ENCODE measurements at places on chromosomes 16 and 17.

- DNase-seq, result no peak
These were observed 135.4 kb upstream of the CHMP6 start for GRCh38 chr17:80855948-80856862.

- DNase-seq, result no peak
These were observed 1.5 kb upstream of the SRCAP start for GRCh38 chr16:30697264-30698138.

DNA sequence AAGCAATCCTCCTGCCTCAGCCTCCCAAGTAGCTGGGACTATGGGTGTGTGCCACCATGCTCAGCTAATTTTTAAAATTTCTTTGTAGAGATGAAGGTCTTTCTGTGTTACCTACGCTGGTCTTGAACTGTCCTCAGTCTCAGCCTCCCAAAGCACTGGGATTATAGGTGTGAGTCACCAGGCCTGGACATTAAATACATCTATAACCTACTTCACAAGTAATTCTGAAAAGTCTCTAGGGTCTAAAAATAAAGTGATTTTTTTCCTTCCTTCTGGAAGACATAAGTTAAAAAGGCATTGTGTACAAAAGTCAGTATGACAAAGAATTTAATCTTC is 118.3 kb downstream of the PARN start:
- no peak for DNase-seq

- DNase-seq, result no peak
These were observed 22.6 kb upstream of the HOXB13 start for GRCh38 chr17:48751172-48751571.

GRCh38 chr16:23185656-23186055 is 3.1 kb downstream of the SCNN1G start:
- DNase-seq, result no peak

DNA sequence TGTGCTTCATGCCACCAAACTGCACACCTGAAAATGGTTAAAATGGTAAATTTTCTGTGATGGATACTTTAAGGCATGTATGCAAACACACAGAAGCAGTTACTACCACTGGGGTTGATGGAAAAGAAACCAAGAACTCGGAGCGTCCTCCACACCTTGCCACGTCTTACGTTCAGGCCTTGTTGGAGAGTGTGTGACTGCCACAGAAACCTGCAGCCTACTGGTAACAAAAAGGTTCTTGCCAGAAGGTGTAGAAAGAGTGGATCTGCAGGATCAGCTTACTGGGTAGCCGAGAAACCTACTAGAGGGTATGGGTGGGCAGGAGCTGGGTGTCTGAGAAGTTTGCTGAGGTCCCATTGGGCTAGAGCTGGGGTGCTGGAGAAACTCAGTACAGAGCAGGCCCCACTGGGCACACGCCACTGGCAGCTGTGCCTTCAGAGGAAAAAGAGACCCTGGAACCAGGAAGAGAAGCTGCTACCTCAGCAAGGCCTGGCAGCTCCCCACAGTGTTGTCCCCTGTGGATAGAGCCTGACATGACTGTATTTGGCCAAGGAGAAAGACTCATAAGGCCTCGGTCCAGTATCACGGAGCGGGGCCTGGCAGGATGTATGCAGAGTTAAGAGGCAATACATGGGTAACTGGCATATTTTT is 204.6 kb downstream of the SEC14L1 start:
- no peak for DNase-seq

- no peak for DNase-seq
These were observed 213.4 kb downstream of the SLC39A11 start for GRCh38 chr17:72878975-72879660.

GRCh38 chr17:38591759-38592241 is 14.0 kb downstream of the SRCIN1 start:
- no peak for DNase-seq

GRCh38 chr17:7435676-7436555 is 681 bp downstream of the TMEM102 start:
- DNase-seq, result no peak

DNA sequence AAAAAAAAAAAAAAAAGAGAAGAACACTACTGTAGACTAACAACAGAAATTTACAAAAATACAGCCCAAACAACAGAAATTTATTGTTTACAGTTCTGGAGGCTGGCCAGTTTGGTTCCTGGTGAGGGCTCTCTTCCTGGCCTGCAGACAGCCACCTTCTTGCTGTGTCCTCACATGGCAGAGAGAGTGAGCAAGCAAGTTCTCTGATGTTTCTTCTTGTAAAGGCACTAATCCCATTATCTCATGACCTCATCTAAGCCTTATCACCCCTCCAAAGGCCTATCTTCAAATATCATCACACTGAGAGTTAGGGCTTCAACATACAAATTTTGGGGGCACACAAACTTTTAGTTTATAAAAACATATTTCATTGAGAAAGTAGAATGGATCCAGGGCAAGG is 7.3 kb downstream of the ARSG start:
- DNase-seq, result no peak

- DNase-seq, result no peak
These were observed 7.6 kb downstream of the RCVRN start for GRCh38 chr17:9897372-9897968.

- no peak for DNase-seq
These were observed 23.5 kb downstream of the TADA2A start for GRCh38 chr17:37430051-37430627.

GRCh38 chr17:78127239-78127887 is 1.2 kb downstream of the TMC6 start:
- no peak for DNase-seq

GRCh38 chr16:80610481-80611156 is 69.8 kb downstream of the DYNLRB2 start:
- no peak for DNase-seq

- no peak for DNase-seq
These were observed 14.4 kb downstream of the DNAJC7 start for GRCh38 chr17:42002792-42003301.

DNA sequence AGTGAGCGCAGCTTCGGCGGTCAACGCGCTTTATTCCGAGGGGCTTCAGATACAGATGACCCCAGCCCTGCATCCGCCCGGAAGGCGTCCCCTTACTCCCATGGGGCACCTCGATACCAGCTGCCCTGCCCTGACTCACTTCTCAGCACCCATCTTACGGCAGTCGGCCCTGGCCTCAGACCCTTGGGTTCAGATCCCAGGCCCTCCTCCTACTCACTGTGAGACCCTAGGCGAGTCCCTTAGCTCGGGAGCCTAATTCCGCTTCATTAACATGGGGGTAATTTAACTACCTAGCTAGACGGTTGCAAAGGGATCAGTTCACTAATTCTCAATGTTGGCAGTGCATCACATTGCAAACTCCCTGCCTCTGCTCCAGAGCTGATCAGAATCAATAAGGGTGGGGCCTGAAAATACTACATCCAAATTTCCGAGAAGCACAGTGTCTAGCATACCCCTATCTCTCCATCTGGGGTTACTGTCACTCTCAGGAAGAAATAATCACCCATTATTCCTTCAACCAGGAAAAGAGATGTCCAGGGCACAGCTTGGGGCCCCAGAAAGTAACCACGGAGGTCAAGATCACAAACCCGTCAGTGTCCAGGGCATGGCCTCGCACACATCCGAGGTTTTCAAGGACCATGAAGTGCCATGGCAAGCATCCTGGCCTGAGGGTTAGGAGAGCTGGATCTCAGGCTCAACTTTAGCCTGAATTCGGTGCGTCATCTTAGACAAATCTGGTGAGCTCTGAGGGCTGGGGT is 415 bp upstream of the FLOT2 start:
- no peak for DNase-seq

- DNase-seq, result no peak
These were observed 137.5 kb downstream of the SOCS1 start for GRCh38 chr16:11118479-11118878.

GRCh38 chr16:11950388-11950787 is 8.5 kb upstream of the NPIPB2 start:
- no peak for DNase-seq

DNA sequence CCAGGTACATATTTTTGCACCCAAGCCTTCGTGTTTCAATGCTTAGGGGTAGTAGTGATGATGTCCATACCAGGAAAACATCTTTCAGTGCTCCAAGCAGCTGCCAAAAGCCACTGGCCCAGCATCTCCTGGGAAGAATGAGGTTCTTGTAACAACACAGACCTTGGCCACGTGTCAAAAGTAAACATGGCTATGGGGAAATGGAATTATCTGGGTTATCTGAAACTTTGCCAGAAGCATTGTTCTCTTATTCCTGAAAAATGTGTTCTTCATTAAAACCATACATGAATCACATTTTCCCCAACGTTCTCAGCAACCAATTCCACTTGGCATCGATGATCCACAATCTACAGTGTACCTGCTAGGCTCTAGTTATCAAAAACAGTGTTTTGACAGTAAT is 524.2 kb upstream of the EEF2KMT start:
- no peak for DNase-seq

DNA sequence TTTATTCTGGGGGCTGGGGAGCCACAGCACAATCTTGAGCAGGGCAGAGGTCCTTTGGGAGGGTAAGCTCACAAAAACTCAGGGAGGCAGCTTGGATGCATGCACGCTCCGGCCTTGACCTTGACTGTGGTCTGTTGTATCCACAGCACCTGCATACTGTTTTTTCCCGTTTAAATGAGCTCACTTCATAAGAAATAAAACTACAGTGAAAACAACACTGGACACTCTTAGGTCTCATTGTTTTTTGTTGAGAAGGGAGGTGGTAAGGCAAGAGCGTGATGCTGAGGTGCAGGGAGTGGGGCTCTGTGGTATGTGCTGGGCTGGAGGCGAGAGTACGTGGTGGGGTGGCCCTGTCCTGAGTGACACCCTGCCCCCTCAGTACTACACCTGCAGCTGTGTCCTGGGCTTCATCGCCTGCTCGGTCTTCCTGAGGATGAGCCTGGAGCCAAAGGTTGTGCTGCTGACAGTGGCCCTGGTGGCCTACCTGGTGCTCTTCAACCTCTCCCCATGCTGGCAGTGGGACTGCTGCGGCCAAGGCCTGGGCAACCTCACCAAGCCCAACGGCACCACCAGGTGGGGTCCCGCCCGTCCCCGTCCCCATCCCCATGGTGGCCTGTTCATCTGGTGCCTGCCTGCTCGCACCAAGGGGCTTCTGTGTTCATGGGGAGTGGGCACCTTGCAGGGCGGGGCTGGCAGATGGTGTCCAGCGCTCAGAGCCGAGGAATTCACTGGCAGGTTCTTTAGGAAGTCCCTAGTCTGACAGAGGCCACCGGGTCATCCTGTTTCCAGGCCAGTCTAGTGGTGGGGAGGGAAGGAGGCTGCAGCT is 44.2 kb downstream of the ADCY7 start:
- no peak for DNase-seq

GRCh38 chr17:4187076-4187475 is 44.1 kb downstream of the CYB5D2 start:
- no peak for DNase-seq

DNA sequence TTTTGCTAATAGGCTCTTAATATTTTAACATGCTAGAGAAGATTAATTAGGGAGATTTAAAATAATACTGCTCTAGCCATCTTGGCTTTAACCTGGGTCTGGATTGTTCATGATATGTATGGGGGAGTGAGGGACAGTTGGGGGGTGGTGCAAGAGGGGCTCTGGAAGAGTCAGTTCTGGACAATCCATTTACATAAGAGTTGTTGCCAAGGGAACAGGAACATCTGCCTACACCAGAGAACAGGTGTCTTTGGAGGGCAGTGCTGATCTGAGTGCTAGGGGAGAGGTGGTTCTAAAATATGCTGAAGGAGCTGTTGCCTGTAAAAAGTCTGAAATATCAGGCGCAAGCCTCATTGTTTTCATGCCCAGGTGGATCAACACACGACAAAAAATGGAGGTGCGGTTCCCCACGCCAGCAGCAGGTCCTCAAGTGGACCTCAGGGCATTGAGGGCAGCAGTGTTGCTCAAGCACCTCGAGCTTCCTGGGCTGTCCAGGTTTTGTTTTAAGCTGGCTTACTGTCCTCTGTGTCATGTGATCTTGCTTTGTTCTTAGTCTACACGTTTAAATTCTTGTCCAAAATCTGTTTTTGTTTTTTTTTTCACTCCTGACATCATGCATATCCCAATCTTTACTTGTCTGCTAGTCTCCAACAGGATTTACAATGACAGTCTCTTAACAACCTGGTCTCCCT is 25.4 kb upstream of the WSB1 start:
- DNase-seq, result no peak

DNA sequence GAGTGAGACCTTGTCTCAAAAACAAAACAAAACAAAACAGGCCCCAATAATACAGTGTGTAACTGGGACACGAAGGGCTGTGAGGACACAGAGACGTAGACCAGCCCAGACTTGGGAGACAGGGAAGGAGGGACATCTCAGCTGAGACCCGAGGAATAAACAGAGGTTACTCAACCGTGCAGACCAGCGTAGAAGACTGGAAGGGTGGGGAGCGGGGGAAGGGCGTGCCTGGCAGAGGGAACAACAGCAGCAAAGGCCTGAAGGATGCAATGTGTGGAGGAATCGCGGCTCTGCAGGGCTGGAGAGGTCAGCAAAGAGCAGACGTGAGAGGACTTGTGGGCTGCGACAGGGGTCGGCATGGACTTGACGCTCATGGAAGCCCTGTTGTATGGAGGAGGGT is 11.6 kb upstream of the CES4A start:
- peak; percentile 8 for DNase-seq

DNA sequence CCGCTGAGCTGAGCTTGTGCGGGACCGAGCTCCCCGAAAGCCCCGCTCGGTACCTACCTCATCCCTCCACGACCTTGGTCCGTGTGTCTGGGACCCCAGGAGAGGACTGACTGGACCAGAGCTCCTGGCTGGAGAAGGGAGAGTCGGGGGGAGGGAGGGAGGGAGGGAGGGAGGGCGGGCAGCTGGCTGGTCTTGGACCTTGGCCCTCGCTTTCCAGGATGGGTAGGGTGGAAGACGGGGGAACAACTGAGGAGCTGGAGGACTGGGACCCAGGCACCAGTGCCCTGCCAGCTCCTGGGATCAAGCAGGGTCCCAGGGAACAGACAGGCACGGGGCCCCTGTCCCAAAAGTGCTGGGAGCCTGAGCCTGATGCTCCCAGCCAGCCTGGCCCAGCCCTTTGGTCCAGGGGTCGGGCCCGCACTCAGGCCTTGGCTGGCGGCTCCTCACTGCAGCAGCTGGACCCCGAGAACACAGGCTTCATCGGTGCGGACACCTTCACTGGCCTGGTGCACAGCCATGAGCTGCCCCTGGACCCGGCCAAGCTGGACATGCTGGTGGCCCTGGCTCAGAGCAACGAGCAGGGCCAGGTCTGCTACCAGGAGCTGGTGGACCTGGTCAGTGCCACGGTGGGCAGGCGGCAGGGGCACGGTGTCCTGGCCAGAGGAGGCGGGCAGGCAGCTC is 553 bp downstream of the RHBDL1 start:
- DNase-seq, result no peak

DNA sequence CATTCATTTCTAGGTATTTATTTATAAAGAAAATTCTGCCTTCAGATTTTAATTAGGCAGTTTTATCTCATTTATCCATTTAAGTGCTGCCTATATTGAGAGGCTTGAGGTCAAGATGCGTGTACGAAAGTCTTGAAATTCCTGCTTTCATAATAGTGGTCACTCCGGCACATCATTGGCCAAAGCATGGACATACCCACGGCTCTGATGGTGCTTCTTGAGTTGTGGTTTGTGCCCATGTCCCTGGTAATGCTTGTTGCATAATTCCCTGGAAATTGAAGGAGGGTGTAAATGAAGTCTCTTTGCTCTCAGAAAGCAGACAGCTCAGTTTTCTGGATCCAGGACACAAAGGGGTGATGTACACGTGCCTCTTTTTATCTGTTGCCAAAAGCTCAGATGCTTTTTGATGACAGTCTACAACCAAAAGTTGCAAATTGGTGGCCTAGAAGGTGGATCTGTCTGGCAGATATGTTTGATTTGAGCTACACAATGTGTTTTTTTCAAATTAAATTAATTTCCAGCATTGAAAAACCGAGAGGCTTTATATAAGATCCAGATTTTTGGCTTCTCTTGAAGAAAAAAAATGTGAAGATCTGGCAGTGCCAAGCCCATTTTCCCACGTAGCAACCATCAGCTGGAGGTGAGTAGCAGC is 94.4 kb downstream of the SHISA9 start:
- DNase-seq, result no peak
